ENCODE measurements at places on chromosomes 1 and 21.

DNA sequence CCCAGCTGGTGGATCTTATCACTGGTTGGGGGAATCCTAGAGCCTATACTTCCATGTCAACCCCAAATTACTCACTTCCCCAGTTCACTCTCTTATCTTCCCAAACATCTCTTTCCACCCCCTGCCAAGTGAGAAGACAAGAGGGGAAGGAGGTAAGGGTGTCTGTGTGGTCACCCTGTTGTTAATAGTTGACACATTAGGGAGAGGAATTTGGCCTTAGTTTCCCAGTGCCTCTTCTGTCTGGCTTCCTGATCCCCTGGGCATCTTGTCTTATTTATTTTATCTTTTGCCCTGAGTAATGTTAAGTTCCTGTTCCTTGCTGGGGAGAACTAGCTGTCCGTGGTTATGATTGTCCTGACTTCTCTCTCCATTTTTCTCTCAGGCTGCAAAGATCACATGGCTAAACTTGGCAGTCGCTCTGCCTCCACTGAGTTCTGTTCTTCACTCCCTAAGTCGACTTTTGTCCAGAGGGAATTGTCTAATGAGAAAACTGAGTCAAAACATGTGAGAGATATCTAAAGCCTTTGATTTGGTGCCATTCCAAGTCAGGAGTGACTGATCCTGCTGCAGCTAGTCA lies 157.1 kb upstream of the SYT6 start:
- no peak for DNase-seq

- DNase-seq = no peak
Measured at GRCh38 chr1:47178654-47179016, 11.2 kb downstream of the PDZK1IP1 start.

DNA sequence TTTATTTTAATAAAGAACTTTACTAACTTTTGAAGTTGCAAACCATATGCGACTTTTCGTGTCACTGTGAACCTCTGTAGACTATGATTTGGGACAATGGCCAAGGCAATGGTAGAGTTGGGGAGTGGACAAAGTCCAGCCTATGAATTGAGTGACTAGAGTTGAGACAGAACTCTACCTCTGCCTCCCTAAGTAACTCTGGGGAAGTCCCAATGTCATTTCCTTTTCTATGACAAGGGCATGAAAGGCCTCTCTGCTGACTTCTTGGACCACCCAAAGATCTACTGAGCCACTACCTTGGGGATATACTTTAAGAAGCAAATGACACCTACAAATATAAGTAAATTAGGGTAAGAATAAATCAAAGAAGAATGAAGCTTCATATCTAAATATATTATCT lies 19.3 kb downstream of the BEND5 start:
- DNase-seq = no peak

DNA sequence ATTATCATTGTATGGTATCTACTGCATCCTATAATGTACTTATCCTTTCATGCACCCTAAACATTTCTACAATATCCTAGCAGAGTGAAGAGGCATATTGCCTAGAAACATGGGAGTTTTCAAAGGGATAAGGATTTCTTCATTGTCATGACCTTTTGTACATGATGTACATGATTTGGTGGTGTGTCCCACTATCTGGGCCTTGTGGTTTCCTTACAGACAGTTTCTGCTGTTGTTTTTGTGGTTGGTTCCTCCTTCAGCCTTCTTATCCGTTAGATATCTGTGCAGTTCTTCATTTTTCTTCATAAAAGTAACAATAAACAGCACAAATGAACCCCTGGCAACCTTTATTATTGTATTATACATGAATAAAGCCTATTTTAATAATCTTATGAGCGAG lies 70.4 kb upstream of the BACH1 start:
- DNase-seq = no peak

DNA sequence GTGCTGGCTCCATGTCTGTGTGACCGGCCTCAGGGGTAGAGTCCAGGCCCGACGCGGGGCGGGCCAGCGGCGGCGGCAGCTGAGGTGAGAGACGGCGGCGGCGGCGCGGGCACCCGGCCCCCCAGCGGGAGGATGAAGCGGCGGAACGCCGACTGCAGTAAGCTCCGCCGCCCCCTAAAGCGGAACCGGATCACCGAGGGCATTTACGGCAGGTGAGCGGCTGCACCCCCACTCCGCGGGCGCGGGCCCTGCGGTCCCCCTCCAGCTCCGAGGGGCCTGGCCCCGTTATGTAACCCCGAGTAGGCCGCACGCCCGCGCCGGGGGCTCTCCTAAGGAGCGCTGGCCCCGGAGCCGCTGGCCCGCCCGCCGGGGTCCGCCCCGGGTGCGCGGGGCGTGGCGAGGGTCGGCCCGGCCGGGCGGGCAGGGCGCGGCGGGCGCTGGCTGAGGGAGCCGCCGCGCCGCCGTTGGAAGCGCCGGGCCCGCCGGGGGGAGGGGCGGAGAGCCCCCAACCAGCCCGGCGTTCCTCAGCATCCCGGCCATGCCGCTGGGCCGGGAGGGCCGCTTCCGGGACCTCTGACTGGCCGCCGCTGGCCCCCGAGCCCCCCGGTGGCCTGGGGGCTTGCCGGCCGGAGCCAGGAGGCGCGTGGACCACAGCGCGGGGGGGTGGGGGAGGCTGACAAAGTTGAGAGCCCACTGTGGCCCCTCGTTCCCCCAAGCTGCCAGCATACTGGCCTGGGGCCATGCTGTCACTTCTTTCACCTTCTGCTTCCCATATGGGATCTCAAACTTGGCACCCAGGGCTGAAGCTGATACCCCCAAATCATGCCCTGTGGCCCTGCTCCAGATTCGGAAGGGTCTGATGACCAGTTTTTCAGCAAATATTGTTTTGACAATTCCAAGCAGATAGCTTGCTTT lies 527 bp downstream of the MACO1 start:
- no peak for DNase-seq

DNA sequence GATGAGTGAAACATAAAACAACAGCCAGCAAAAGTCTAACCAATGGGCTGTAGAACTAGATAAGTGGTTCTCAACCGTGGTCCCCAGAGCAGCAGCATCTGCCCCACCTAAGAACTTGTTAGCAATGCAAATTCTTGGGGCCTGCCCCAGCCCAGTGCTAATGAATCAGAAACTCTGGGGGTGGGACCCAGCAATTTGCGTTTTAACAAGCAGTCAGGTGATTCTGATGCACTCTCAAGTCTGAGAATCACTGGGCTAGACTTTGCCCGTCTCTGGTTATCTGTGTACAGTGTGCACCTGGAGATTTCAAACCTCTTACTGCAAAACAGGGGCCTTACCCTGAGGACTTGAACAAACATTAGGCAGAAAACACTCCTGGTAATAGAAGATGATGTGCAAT lies 66.5 kb downstream of the PLXNA2 start:
- DNase-seq = peak; percentile 87

DNA sequence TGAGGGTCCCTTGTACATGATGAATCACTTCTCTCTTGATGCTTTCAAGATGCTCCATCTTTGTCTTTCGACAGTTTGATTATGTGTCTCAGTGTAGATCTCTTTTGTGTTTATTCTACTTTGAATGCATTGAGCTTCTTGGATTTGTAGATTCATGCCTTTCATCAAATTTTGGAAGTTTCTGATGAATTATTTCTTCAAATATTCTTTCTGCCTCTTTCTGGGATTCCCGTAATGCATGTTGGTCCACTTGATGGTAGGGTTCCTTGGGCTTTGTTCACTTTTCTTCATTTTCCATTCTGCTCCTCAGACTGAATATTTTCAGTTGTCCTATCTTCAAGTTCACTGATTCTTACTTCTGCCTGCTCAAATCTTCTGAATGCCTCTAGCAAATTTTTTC lies 50.7 kb downstream of the ADSS2 start:
- DNase-seq = no peak

- DNase-seq = no peak
Measured at GRCh38 chr1:28280501-28280900, 21.2 kb downstream of the SESN2 start.

DNA sequence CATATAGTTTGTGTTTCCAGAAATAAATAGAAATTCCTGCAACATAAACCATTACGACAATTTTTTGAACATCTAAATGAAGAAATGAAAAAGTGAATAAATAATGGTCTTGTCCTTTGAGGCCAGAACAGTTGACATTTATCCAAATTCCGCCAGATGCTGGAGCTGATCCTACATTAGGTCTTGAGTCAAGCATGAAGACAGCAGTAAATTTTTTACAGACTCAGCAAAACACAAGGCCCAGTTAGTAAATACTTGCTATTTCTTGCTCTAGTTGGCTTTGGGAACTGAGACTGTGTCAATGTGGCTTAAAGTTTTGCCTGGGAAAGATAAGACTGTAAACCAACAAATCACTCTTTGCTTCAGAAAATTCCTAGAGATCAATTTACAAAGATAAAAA lies 540.1 kb upstream of the RGS18 start:
- no peak for DNase-seq

DNA sequence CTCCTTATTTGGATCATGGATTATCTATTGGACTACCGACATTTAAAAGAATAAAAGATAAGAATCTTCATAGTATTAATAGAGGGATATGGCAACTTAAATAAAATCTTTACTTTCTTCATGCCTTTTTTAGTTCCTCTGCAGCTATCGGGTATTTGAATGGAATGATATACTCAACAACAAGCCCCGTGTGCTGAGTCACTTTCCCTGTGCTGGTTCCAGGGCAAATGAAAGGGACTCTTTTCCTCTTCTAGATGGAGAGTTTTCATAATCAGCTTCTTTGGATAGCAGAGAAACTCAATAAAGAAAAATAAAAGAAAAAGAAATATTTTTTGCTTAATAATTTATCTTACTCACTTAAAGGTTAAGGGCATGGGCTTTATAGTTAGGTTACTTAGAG lies 213.7 kb downstream of the LRRC40 start:
- no peak for DNase-seq

DNA sequence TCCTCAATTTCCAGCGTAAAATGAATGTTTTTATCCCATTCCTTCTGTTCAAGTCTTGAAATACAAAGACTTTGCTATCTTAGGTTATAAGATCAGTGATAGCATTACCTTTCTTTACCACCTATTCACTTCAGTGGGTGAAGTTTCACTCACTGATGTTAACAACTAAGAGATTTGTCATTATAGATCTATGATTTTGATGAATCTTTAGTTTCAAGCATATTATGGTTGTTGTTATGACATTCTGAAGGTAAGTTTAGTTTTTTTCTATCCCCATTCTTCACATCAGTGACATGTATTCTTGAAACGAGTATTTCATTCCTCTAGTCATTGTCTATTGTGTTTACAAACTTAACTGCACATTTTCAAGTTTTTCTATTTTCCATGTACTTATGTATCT lies 182.5 kb downstream of the ATP6V1G3 start:
- no peak for DNase-seq
